H1 (cell line): ENCODE measurements at places on chromosomes 2 and 18. TPM values are rescaled to one million over a fixed set of nuclear protein-coding genes. Genes with fewer than 3 reads are reported as not detected.
A peak's percentile ranks its signal among the peaks of the same experiment; 100 is the strongest.

The TMEM200C gene
- 8.3 and 9.6 TPM in 2 replicates for total RNA-seq

The NCKAP5 gene
- total RNA-seq = 0.46 and 0.86 TPM in 2 replicates

The CYP26B1 gene
- total RNA-seq = 0.36 and 0.69 TPM in 2 replicates

DNA sequence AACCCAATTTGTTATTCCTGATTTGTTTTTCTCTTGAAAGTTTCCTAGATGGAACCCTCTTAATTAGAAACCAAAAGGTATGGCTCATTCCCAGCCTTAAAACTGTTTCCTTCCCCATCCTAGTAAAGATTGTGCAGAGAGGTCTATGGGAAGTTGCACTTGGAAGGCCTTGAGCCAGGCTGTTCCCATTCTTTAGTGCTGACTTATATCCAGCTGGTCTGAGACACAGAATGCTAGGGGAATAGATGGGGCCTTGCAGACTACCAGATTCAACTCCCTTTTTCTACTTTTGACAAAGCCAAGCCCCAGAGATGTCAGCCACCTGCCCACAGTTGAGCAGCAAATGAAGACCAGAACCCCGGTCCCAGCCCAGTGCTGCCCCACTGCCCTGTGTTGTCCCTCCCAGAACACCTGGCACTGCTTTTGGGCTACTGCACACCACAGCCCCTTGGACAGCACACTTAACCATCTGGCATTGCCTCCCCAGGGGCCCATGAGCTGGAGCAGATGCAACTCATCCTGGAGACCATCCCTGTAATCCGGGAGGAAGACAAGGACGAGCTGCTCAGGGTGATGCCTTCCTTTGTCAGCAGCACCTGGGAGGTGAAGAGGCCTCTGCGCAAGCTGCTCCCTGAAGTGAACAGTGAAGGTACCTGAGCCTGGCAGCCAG lies 98.2 kb downstream of the MRO start:
- DNase-seq = no peak

DNA sequence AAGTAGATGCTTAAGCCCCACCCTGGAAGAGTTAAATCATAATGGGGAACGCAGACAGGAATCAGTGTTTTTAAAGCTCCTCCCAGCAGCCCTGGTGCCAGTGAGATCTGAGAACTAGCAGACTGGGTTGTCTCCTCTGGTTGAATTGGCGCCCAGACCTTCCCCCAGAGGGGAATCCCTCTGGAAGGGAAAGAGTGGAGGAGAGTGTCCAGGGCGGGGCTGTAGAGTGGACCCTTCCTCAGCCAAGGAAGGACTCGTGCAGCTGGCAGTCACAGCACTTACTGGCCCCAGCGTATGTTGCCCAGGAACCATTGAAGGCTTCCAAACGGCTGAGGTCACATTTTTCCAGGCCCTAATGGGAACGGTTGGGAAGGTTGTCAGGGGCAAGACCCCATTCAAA lies 62.5 kb downstream of the TGOLN2 start:
- DNase-seq = no peak

The EMX1 gene
- total RNA-seq = 4.8 and 4.9 TPM in 2 replicates

DNA sequence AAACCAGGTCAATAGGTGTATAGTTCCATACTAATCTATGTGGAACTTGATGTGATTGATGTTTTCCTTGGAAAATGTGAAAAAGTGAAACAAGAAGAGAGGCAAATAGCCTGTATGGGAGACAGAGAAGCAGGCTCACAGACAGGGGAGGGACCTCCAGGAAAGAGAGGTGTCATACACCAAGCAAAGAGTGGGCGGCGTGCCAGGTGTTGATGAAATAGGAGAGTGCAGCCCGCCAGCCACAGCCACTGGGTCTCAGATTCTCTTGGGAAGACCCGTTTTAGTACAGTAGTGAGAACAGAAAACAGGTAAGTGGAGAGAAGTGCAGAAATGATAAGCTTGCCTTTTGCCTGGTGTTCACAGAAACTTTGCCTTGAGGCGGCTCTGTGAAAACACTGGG lies 301.9 kb downstream of the ZNF407 start:
- no peak for DNase-seq

- DNase-seq = no peak
Observed at GRCh38 chr2:200319548-200320337, 13.2 kb downstream of the SPATS2L start.

DNA sequence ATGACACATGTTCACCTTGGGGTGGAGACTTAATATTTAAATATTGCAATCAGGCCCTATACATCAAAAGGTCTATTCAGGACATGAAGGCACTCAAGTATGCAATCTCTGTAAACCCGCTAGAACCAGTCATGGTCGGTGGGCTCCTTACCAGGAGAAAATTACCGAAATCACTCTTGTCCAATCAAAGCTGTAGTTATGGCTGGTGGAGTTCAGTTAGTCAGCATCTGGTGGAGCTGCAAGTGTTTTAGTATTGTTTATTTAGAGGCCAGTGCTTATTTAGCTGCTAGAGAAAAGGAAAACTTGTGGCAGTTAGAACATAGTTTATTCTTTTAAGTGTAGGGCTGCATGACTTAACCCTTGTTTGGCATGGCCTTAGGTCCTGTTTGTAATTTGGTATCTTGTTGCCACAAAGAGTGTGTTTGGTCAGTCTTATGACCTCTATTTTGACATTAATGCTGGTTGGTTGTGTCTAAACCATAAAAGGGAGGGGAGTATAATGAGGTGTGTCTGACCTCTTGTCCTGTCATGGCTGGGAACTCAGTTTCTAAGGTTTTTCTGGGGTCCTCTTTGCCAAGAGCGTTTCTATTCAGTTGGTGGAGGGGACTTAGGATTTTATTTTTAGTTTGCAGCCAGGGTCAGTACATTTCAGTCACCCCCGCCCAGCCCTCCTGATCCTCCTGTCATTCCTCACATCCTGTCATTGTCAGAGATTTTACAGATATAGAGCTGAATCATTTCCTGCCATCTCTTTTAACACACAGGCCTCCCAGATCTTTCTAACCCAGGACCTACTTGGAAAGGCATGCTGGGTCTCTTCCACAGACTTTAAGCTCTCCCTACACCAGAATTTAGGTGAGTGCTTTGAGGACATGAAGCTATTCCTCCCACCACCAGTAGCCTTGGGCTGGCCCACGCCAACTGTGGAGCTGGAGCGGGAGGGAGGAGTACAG lies 108.1 kb downstream of the XRCC5 start:
- no peak for DNase-seq

DNA sequence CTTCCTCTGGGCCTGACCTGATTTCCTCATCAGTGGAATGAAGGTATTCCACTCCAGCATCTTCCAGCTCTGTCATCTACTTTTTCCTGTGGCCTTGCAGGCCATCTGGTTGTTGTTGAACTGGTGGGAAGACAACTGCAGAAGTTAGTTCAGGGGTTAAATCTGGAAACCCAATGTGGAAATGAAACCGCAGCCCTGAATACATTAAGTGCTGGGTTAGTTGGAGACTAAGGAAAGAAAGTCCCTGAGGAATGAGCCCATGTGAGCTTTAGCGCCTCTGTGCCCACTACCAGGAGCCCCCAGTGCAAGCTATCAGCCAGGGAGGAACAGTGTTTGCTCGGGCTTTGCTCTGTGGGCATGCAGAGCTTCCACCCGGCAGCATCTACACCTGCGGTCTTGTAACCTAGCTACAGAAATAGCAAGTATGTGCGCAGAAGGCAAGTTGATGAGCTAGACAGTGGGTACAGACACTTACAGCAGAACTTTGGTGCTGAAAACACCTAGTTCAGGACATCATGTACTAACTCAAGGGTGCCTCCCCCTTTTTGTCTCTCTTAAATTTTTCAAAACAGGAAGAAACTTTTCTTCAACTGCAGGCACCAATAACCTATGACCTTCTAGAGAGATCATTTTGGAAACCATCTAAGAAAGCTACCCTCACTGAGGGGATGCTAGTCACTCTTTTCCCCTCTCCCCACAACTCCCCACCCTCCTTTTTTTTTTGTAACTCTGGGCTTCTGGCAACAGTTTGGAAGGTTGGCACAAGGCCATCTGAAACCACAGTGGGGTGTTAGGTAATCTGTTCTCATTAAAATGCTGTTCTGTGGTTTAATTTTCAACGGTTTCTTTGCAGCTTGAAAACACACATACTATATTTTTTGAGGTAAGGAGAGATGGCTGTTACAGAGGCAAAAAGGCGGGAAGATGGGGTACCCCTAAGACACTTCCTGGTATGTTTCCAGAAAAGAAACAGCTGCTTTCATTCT lies 18.3 kb upstream of the CXCR4 start:
- DNase-seq = no peak

- no peak for DNase-seq
Observed at GRCh38 chr2:15918761-15919356, 21.5 kb upstream of the MYCN start.

The SFT2D3 gene
- 7.1 and 7.3 TPM in 2 replicates for total RNA-seq

The HOXD8 gene
- total RNA-seq = not detected in 2 replicates

DNA sequence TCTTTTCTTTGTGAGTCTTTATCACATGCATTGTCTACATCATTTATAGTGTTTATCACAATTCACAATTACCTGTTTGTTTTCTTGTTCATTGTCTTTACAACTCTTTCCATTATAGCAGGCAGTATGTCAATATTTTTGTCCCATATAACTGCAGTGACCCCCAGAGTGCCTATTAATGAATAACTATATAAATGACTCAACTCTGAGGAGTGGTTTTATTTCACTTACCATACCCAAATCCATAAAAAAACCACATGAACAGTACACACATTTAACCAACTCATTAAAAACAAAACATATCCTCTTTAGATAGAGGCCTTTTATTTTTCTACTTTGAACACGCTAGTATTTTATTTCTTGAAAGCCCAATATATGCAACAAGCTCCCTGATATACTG lies 1419.1 kb upstream of the NXPH2 start:
- no peak for DNase-seq

The PRKAG3 gene
- not detected in 2 replicates for total RNA-seq

- peak; percentile 76 for DNase-seq
Observed at GRCh38 chr2:64454386-64455332, 697 bp downstream of the LGALSL start.

DNA sequence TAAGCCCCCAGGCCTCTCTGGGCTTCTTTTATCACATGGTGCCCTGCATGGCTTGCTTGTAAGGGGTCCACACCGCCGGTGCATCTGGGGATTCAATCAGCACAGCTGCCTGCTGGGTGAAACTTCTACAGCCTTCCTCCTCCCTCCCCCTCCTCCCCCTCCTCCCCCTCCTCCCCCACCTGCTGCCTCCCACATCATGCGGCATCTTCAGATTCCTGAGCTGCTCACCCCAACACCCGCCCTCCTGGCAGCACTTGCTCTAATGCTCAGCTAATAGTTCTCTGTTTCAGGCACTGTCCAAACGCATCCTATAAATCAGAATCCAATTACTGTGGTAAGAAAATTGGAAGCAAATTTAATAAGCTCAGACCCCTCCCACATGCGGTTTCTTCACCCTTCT lies 150.7 kb downstream of the GALNT14 start:
- DNase-seq = no peak

GRCh38 chr18:76447258-76447890 lies 47.7 kb downstream of the ZNF516 start:
- DNase-seq = no peak

DNA sequence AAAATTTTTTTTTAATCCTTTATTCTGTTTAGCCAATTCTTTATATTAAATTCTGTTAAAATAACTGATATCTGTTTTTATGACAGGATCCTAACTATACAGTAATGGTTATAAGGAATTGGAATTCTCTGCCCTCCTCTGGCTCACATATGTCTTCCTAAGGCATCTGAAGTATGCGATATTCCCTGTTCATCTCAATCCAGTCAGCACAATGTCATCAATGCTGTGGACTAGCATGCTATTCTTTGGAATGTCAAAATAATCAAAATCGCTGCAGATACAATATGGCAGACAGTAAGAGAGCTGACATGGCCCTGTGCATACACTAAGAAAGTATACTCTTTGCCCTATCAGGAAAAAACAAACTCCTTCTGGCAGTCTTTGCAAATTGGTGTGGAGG lies 107.6 kb downstream of the AP1S3 start:
- DNase-seq = no peak

DNA sequence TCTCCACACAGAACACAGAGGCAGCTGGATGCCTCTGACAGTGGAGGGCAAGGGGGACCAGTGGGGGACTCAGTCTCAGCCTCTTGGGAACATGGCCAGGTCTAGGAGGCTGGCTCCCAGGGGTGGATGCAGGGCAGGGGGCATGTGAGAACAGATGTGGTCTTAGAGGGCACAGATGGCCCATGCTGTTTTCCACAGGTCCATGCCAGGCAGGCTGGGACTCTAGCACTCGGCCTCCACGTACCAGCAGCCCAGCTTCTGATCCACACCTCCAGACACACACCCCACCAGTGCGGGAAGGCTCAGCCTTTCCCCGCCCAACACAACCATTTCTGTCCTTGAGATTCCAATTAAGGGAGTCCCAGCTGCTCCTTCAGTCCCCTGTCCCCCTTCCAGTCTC lies 42.4 kb downstream of the TNS1 start:
- DNase-seq = no peak

DNA sequence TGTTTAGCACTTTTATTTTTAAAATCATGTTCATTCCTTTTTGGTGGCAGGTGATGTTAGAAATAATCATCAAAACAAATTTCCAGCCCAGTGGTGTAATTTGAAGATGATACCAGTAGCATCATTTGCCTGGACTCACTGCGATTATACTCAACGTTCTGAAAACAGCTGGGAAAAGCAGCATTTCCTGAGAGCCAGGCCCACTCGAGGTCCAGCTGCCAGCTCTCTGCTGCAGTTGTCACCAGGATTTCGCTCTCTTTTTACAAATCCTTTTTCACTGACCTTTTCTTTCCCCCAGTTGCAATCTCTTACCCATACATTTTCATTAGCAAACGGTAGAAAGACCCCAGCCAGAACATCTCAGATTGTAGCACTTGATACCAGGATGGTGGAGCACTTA lies 110.6 kb upstream of the LYPD1 start:
- no peak for DNase-seq

The RFX8 gene
- total RNA-seq = 0.60 and 1.3 TPM in 2 replicates

GRCh38 chr2:121187351-121187981 lies 97.5 kb downstream of the TFCP2L1 start:
- no peak for DNase-seq

GRCh38 chr2:190649035-190649797 lies at the start of gene NAB1:
TSS of gene NAB1 (plus strand) at chr2:190649083. CDS start at chr2:190659177, 10,094 bp downstream.
- no peak for DNase-seq

GRCh38 chr2:56889738-56890137 lies 705.9 kb downstream of the CCDC85A start:
- DNase-seq = no peak

DNA sequence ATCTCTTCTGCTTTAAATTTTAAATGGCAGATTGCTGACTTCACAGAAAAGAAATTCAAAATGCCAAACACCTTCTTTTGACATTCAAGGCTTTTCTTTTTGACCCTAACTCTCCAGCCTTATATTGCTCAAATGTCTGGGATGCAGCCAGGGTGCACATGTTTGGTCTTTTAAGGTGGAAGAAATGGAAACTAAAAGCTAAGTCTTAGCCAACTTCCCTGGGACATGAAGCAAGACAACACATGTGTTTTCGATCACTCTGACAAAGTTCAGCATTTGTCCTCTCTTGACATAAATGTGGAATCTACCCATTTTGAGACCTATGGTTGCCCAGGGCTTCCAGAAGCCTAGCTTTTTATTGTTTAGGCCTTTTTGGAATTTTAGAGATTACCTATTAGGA lies 161.6 kb downstream of the RDH14 start:
- DNase-seq = no peak
